ENCODE measurements at places on chromosomes 11 and 22. TPM values are rescaled to one million over a fixed set of nuclear protein-coding genes. Genes with fewer than 3 reads are reported as not detected.
A peak's percentile ranks its signal among the peaks of the same experiment; 100 is the strongest.

DNA sequence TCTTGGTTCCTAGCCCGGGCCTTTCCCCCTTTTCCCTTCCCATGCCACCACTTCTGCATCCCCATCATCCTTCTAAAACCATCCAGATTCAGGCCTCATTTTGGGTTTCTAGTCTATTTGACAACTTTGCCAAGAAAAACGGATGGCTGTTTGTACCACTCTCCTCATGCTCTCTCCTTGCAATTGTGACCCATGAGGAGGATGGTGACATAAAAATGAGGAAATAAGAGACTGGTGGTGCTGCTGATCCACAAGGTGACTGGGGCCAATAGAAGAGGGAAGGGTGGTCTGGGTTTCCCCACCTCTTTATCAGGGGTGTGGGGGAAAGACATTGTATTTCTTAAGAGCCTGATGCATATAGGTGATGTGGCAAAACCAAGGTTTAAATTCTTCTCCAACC, 1.0 kb downstream of the MS4A4A start:
- no peak overlapping the region for H3K4me3 ChIP-seq
- H3K4me1 ChIP-seq, result no peaks in the 10 kb centered on the region
- no peaks in the 10 kb centered on the region for H3K36me3 ChIP-seq
- DNase-seq, result no peak
- H3K27ac ChIP-seq, result peak overlapping the region; percentile 61

- H3K4me1 ChIP-seq, result no peaks in the 10 kb centered on the region
- H3K27me3 ChIP-seq, result no peaks in the 10 kb centered on the region
- no peak overlapping the region for H3K4me3 ChIP-seq
Measured at GRCh38 chr11:78828676-78829075, 254.0 kb upstream of the NARS2 start.

DNA sequence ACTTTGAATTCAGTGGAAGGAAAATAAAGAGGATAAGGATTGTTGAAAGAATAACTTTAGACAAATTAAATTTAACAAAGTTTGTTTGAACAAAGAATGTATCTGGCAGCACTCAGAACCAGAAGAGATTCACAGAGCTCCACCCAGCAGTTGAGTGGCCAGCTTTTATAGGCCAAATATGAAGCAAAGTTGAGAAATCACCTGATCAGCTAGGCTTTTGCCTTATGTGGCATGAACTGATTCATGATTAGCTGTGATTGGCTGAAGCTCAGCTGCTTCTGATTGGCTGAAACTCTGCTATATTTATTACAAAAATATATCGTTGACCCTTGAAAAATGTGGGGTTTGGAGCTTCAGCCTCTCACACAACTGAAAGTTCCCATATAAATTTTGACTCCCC, 62.6 kb downstream of the PIWIL4 start:
- no peak overlapping the region for H3K4me3 ChIP-seq
- H3K27me3 ChIP-seq, result no peaks in the 10 kb centered on the region
- no peaks in the 10 kb centered on the region for H3K36me3 ChIP-seq

GRCh38 chr11:93591247-93591898, 48.2 kb upstream of the SMCO4 start:
- no peak for DNase-seq
- H3K27me3 ChIP-seq, result no peaks in the 10 kb centered on the region
- H3K27ac ChIP-seq, result no peak overlapping the region
- H3K4me1 ChIP-seq, result no peaks in the 10 kb centered on the region
- H3K36me3 ChIP-seq, result no peaks in the 10 kb centered on the region

- H3K36me3 ChIP-seq, result no peaks in the 10 kb centered on the region
- no peak for DNase-seq
- no peak overlapping the region for H3K4me3 ChIP-seq
- H3K4me1 ChIP-seq, result no peaks in the 10 kb centered on the region
Measured at GRCh38 chr22:24235315-24235714, 9.6 kb downstream of the GGT5 start.

GRCh38 chr11:119474682-119475596, 52.0 kb upstream of the THY1 start:
- no peak for DNase-seq
- peaks cover 16% of the 10 kb centered on the region for H3K4me1 ChIP-seq

DNA sequence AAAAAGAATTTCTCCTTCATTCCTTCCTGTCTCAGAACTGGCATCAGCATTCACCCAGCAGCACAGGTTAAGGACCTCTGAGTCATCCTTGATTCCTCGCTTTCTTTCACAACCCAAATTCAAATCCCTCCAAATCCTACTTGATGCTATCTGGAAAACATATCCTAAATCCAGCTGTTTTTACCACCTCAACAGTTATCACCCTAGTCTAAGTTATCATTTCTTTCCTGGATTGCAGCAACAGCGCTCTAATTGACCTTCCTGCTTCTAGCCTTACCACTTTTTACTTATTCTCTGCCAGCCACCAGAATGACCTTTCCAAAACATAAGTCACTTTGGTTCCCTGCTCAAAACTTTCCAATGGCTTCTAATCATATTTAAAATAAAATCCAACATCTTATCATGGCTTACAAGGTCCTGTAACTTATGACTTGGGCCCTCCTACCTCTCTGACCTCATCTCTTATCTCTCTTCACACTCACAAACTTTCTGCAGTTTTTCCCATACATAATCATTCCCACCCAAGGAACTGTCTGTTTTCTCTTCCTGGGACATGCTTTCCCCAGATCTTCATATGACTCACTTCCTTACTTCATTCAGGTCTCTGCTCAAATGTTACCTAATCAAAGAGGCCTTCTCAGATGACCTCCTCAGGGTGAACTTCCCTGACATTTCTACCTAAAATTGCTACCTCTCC, 119.4 kb downstream of the TTC28 start:
- H3K27ac ChIP-seq, result no peak overlapping the region
- no peak for DNase-seq
- H3K27me3 ChIP-seq, result no peaks in the 10 kb centered on the region
- no peaks in the 10 kb centered on the region for H3K36me3 ChIP-seq

- no peaks in the 10 kb centered on the region for H3K36me3 ChIP-seq
- no peaks in the 10 kb centered on the region for H3K4me1 ChIP-seq
- H3K27ac ChIP-seq, result no peak overlapping the region
- H3K27me3 ChIP-seq, result no peaks in the 10 kb centered on the region
Measured at GRCh38 chr11:37657645-37658044, 1059.6 kb upstream of the RAG2 start.

DNA sequence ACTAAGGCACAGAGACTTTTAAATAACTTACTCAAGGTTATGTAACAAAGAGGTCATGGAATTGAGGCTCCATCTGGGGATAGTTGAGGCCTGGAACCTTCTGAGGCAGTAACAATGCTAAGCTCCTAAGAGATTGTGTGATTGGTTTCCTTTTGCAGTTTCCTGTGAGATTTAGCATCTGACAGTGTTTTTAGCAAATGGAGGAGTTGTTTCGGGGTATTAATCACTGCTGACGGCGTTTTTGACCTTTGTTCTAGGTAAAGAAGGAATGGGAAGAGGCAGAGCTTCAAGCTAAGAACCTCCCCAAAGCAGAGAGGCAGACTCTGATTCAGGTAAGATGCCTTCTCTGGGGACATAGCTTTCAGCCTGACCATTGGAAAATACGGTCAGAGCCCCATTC, 32.1 kb upstream of the ST14 start:
- DNase-seq, result no peak
- H3K4me3 ChIP-seq, result no peak overlapping the region
- peaks cover 92% of the 10 kb centered on the region for H3K36me3 ChIP-seq

DNA sequence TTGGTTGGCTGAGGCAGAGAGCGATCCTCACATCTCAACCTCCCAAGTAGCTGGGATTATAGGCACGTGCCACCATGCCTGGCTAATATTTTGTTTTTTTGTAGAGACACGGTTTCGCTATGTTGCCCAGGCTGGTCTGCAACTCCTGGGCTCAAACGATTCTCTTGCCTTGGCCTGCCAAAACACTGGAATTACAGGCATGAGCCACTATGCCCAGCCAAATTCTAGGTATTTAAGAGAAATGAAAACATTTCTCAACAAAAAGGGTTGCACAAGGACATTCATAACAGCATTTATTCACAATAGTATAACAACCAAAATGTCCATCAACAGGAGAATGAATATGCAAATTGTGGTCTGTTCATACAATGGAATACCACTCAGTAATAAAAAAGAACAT, 31.7 kb upstream of the RBX1 start:
- H3K4me1 ChIP-seq, result peaks cover 5% of the 10 kb centered on the region
- no peaks in the 10 kb centered on the region for H3K27me3 ChIP-seq
- no peak overlapping the region for H3K4me3 ChIP-seq
- no peak overlapping the region for H3K27ac ChIP-seq

- H3K4me3 ChIP-seq, result no peak overlapping the region
- H3K4me1 ChIP-seq, result peaks cover 4% of the 10 kb centered on the region
- H3K36me3 ChIP-seq, result no peaks in the 10 kb centered on the region
- H3K27me3 ChIP-seq, result peaks cover 100% of the 10 kb centered on the region
Measured at GRCh38 chr22:37337204-37337943, 55.1 kb downstream of the CYTH4 start.

DNA sequence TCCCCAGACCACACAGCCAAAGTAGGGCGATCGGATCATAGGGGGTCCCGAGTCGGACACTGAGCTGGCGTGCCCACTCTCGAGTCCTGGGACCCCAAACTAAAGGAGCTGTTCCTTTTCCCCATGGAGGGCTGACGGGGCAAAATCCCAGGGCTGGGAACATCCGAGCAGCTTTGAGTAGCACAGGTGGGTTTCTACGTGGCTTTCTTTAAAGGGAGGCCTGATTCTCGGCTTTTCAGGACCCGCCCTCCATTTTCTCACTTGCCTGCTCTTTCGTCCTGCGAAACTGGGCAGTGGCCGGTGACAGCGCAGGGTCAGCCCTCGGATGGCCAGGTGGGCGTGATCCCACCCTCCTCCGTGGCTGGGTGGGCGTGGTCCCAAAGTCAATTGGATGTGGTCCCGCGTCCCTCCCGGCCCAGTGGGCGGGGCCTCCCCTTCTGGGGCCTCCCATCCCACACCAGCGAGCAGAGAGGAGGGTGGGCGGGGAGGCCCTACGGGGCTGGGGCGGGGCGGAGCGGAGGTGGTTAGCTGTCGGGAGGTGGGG, 17.5 kb upstream of the TXNRD2 start:
- no peak for DNase-seq
- H3K27me3 ChIP-seq, result no peaks in the 10 kb centered on the region
- peaks cover 81% of the 10 kb centered on the region for H3K4me1 ChIP-seq

DNA sequence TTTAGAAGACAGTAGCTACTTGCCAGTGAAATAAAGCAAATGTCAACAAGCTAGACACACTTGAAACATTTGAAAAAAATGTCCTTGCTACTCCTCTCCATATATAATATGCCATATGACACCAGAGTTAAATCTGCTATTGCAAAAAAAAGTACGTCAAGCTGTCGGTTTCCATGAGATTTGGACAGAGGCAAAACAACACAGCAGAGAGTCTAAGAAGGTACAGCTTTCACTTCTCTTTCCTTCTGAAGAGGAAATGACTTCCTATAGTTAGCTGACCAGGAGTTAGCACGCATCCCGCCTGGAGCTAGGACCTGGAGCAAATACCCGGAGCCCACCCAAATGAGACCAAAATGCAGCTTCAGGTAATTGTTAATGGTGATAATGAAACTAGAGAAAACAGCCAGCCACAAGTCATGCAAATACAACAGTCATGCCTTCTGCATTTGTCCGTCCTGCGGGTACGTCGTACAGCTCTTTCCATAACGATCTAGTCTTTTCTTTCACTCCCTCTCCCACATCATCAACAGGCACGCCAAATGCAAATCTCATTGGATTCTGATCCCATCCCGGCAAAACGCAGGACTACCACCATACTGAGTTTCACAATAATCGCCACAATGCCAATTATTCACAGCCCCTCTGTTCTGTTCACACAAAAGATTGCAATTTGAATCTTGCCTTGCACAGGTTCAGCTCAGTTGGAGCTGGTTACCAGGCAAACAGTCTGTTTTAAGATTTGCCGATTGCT, 395.0 kb upstream of the CCDC90B start:
- no peaks in the 10 kb centered on the region for H3K27me3 ChIP-seq
- no peaks in the 10 kb centered on the region for H3K4me1 ChIP-seq
- DNase-seq, result no peak
- H3K4me3 ChIP-seq, result peak overlapping the region; percentile 49

- H3K27me3 ChIP-seq, result no peaks in the 10 kb centered on the region
- H3K27ac ChIP-seq, result no peak overlapping the region
- no peaks in the 10 kb centered on the region for H3K4me1 ChIP-seq
- no peaks in the 10 kb centered on the region for H3K36me3 ChIP-seq
- no peak for DNase-seq
Measured at GRCh38 chr11:105357146-105357545, 217.6 kb upstream of the CARD18 start.

DNA sequence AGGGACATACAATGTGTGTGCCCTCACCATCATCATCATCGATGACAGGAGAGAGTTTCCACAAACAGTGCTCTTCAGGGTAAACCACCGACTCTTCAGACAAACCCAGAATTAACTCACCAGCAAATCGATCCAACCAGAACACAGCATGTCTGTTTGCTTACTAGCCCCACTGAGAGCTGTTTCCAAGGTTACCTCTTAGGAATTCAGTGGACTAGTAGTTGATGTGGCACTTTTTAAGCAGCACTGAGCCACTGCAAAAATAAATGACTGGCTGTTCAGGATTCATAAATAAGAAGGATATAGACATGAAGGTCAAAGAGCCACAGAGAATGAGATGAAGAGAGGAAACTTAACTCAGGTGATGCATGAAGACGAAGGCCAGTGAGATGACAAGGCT, 83.1 kb downstream of the PARVA start:
- no peak for DNase-seq
- no peak overlapping the region for H3K4me3 ChIP-seq
- H3K36me3 ChIP-seq, result no peaks in the 10 kb centered on the region
- H3K27me3 ChIP-seq, result no peaks in the 10 kb centered on the region

- no peaks in the 10 kb centered on the region for H3K4me1 ChIP-seq
- no peak overlapping the region for H3K4me3 ChIP-seq
- H3K27me3 ChIP-seq, result no peaks in the 10 kb centered on the region
- no peak for DNase-seq
- no peaks in the 10 kb centered on the region for H3K36me3 ChIP-seq
Measured at GRCh38 chr11:110508786-110509185, 79.0 kb downstream of the FDX1 start.

- H3K4me1 ChIP-seq, result no peaks in the 10 kb centered on the region
- no peak overlapping the region for H3K4me3 ChIP-seq
- no peaks in the 10 kb centered on the region for H3K36me3 ChIP-seq
- H3K27ac ChIP-seq, result no peak overlapping the region
- no peaks in the 10 kb centered on the region for H3K27me3 ChIP-seq
Measured at GRCh38 chr11:70501933-70502540, 103.7 kb downstream of the CTTN start.

Gene DUSP8
- total RNA-seq, result 0.19 TPM

Gene DENND6B
- total RNA-seq, result 3.4 TPM

Gene FZD4
- total RNA-seq, result 14.3 TPM

Gene GAL
- total RNA-seq, result not detected

Gene ISX
- total RNA-seq, result not detected

Gene KCNC1
- total RNA-seq, result not detected

Gene UPK3A
- total RNA-seq, result not detected

Gene GLYAT
- not detected for total RNA-seq

Gene DCHS1
- 1.1 TPM for total RNA-seq

Gene RAB3IL1
- total RNA-seq, result 1.5 TPM

Gene CCDC116
- total RNA-seq, result not detected

Gene SCGB1D4
- total RNA-seq, result not detected

Gene NOX4
- not detected for total RNA-seq

Gene SYT7
- 1.6 TPM for total RNA-seq

Gene KRTAP5-9
- total RNA-seq, result not detected

Gene PATE4
- not detected for total RNA-seq

Gene SEPTIN3
- total RNA-seq, result 1.1 TPM
